Natural killer cell (primary cell): ENCODE measurements at places on chromosomes 7 and 10.

GRCh38 chr7:40197527-40197926 lies 62.7 kb downstream of the SUGCT start:
- no peak overlapping the region for H3K27ac ChIP-seq
- H3K4me3 ChIP-seq: no peak overlapping the region
- no peaks in the 10 kb centered on the region for H3K27me3 ChIP-seq
- H3K4me1 ChIP-seq: no peaks in the 10 kb centered on the region

GRCh38 chr10:124289851-124290795 lies 128.6 kb downstream of the OAT start:
- H3K4me1 ChIP-seq: peaks cover 31% of the 10 kb centered on the region
- H3K36me3 ChIP-seq: no peaks in the 10 kb centered on the region
- no peaks in the 10 kb centered on the region for H3K27me3 ChIP-seq
- DNase-seq: no peak

DNA sequence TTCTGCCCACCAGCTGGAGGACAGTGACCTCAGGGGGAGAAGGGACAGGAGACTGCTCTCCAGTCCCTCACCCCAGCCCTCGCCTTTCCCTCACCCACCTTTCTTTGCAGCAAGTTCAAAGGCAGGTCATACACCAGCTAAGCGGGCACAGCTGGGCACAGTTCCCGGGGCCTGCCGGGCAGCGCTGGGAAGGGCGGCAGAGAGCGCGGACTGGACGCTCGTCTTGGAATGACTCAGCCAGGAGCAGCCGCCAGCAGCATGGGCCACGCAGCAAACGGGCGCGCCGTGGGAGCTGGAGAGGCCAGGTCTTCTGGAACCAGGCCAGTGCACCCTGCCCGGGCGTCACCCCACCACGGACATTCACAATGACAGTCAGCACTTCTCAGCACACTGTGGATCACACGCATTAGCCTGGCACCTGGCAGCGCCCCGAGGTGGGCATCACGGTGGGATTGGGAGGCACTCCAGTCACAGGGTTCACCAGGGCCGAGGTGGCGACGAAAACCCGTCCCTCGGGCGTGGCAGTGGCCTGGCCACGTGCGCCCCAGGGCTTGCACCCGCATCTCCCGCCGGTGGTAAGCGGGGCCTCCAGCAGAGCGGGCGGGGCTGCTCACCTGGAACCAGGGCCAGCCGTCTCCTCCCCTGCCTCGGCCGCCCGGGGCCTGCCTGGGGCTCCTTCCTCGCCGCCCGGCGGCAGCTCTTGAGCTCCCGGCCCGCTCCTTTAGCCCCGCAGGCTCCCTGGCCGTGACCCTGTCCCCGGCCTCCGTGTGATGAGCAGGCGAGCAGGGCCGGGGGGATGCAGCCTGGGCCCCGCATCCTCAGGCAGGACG lies 29.0 kb upstream of the WDFY4 start:
- peaks cover 8% of the 10 kb centered on the region for H3K27me3 ChIP-seq
- no peak overlapping the region for H3K27ac ChIP-seq
- peak overlapping the region; percentile 24 for H3K4me3 ChIP-seq
- peaks cover 17% of the 10 kb centered on the region for H3K4me1 ChIP-seq

DNA sequence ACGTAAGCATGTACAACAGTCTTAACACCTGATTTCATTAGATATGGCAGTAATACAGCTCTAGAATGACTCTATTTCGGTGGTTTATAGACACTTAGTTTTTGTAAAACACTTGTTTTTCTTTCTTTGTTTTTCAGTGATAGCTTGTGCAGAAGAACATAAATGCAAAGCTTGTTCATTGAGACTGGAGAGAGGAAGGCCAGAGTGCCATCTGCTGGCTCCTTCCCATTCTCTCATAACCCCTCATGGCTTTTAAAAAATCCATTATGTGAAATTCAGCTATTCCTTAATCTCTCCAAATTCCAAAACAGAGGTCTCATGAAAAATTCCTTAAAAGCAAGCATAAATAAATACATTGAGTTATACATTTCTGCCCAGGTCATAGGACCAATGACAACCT lies 76.3 kb downstream of the CACNB2 start:
- no peaks in the 10 kb centered on the region for H3K36me3 ChIP-seq
- DNase-seq: no peak
- H3K4me1 ChIP-seq: no peaks in the 10 kb centered on the region
- H3K4me3 ChIP-seq: no peak overlapping the region
- H3K27ac ChIP-seq: no peak overlapping the region

DNA sequence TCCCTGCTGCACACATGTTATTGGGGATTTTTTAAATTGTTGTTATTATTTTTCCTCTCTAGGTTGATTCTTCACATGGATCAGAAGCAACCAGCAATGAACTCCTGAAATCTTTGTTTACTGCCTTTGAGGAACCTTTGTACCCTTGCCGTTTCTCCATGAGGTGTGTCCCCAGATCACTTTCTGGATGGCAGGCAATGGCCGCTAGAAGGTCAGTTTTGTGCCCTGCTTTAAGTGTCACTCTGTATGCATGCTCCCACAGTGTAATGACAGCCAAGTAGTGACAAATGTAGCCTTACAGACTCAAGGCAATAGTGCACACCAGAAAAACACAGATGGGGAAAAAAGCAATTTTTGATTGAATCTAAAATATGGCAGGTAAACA lies 47.7 kb upstream of the NRP1 start:
- DNase-seq: no peak
- no peak overlapping the region for H3K27ac ChIP-seq
- H3K4me3 ChIP-seq: no peak overlapping the region
- no peaks in the 10 kb centered on the region for H3K36me3 ChIP-seq
- H3K4me1 ChIP-seq: no peaks in the 10 kb centered on the region
- no peaks in the 10 kb centered on the region for H3K27me3 ChIP-seq

DNA sequence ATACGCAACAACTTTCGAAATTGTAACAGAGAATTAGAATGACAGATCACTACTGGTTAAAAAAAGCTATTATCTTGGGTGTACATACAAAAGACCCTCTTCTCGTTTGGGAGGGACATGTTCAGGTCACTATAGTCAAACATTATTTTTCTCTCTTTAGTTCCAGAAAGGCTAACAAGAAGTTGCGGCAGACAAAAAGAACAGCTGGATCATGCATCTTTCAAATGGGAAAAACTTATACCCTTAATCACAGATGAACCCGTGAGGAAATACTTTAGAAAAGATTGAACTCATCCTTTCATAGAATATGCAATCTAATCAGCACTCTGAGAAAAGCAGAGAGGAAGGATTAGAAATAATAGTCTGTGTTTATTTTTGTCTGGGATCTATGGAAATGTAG lies 72.5 kb downstream of the EVX1 start:
- H3K4me1 ChIP-seq: no peaks in the 10 kb centered on the region
- no peak for DNase-seq
- H3K27me3 ChIP-seq: peaks cover 3% of the 10 kb centered on the region
- no peak overlapping the region for H3K27ac ChIP-seq
- no peaks in the 10 kb centered on the region for H3K36me3 ChIP-seq
- H3K4me3 ChIP-seq: no peak overlapping the region

DNA sequence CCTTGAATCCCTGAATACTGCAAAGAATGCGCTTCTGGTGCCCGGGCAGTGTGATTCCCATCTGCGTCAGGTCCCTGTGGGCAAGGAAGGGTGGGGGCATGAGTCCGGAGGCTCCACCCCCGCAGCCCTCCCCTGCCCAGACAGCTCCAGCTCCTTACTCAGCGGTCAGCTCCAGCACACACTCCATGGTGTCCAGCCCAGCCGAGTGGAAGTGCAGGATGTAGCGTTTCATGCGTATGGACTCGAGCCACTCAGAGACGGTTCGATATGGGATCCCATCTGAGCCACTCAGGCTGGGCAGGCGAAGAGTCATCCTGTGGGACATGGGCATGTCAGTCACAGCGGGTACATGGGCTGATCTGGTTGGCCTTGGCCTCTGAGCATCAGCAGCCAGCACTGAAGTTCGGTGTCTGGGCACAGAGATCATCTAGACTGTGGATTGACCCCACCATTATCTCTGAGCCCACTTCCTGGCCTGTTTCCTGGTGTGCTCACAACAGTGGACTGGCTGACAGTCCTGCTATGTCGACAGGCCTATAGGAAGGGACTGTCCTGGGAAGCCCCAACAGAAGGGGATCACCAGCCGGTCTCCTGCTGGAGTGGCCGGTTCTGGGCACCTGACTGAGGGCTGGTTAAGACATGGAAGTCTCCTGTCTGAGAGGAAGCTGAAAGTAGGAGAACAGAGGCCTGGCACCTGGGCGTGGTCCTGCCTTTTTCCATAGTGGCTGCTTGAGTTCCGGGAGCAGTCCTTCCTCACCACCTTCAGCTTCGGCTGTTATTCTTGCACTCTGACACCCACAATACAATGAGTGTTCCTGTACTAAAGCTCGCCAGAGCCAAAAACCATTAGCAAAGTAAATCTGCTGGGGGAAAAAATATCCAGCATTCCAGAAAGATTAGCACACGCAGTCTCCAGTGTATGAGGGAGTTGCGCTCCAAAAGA lies 10.6 kb downstream of the ZYX start:
- H3K4me1 ChIP-seq: peaks cover 20% of the 10 kb centered on the region
- DNase-seq: no peak
- no peaks in the 10 kb centered on the region for H3K27me3 ChIP-seq
- no peak overlapping the region for H3K4me3 ChIP-seq

DNA sequence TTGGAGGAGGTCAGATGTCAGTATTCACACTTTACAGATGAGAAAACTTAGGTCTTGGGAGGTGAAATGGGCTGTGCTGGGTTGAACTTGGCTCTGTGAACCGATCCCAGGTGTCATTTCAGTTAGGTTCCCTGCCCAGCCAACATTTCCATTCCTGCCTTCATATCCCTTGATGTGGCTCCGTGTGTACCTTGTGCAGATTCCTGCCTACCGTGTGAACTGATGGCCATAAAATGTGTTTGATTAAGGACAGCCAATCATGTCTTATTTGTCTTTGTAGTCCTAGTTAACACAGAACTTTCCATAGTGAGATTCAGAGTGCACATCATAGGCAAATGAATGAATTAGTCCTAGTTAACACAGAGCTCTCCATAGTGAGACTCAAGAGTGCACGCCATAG lies 101.0 kb upstream of the GATA3 start:
- no peaks in the 10 kb centered on the region for H3K27me3 ChIP-seq
- no peak for DNase-seq
- H3K27ac ChIP-seq: no peak overlapping the region
- no peak overlapping the region for H3K4me3 ChIP-seq

GRCh38 chr10:119412244-119413092 lies 130.1 kb downstream of the RGS10 start:
- no peaks in the 10 kb centered on the region for H3K36me3 ChIP-seq
- DNase-seq: no peak
- no peaks in the 10 kb centered on the region for H3K4me1 ChIP-seq
- H3K27ac ChIP-seq: no peak overlapping the region
- no peaks in the 10 kb centered on the region for H3K27me3 ChIP-seq
- no peak overlapping the region for H3K4me3 ChIP-seq

DNA sequence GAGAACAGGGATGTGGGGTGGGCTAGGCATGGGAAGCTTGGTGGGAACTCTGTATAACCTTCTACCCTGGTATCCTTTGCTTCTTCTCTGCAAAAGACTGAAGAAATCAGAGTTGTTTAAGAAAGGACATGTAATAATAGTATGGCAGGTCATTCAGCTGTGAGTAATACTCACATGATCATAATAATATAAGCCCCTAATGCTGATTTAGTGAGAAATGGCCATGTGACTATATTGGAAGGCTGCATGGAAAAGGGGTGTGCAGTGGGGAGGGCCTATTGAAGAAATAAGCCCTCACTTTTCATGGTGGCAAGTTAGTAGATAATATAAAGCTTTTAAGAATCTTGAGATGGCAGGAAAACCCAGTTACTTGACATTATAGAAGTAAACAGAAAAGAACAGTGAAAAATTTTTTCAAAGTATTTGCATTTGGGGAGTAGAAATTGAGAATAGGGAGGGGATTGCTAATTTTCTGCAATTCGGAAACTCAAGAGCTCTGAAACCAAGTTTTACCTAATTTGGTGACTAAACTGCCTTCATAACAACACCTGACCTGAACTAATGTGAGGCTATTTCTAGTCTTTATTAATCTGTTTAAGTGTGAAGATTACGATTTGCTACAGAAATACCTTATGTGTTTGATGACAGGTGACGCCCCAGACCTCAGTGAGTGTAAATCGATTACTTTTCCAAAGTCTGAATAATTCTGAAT lies 44.4 kb downstream of the ATXN7L1 start:
- DNase-seq: no peak
- H3K4me1 ChIP-seq: peaks cover 7% of the 10 kb centered on the region
- no peak overlapping the region for H3K4me3 ChIP-seq
- no peaks in the 10 kb centered on the region for H3K36me3 ChIP-seq

GRCh38 chr10:79014796-79015195 lies 54.0 kb upstream of the ZMIZ1 start:
- no peak for DNase-seq
- no peak overlapping the region for H3K27ac ChIP-seq
- H3K4me1 ChIP-seq: no peaks in the 10 kb centered on the region
- no peak overlapping the region for H3K4me3 ChIP-seq
- H3K36me3 ChIP-seq: no peaks in the 10 kb centered on the region

- H3K27me3 ChIP-seq: no peaks in the 10 kb centered on the region
- H3K4me1 ChIP-seq: no peaks in the 10 kb centered on the region
- no peak for DNase-seq
- no peak overlapping the region for H3K4me3 ChIP-seq
Measured at GRCh38 chr10:25682203-25682851, 251.7 kb upstream of the MYO3A start.

DNA sequence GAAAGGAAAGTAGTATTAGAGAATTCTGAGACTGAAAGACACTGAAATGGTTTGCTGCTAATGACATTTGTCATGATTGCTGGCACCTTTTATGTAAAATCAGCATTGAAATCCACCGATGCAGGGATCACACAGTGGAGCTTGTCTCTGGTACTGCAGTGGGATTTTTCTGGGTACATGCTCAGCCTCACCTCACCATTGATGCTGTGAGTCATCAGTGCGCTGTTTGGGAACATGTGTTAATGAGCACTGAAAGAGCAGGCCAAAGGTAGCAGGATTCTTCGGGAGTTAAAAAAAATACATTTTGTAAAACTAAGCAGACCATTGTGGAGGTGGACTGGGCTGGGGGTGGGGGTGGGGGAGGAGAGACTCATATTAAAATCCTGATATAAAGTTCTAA lies 174.9 kb downstream of the CREB5 start:
- DNase-seq: no peak
- no peak overlapping the region for H3K4me3 ChIP-seq
- no peak overlapping the region for H3K27ac ChIP-seq
- no peaks in the 10 kb centered on the region for H3K4me1 ChIP-seq
- no peaks in the 10 kb centered on the region for H3K27me3 ChIP-seq
- no peaks in the 10 kb centered on the region for H3K36me3 ChIP-seq

DNA sequence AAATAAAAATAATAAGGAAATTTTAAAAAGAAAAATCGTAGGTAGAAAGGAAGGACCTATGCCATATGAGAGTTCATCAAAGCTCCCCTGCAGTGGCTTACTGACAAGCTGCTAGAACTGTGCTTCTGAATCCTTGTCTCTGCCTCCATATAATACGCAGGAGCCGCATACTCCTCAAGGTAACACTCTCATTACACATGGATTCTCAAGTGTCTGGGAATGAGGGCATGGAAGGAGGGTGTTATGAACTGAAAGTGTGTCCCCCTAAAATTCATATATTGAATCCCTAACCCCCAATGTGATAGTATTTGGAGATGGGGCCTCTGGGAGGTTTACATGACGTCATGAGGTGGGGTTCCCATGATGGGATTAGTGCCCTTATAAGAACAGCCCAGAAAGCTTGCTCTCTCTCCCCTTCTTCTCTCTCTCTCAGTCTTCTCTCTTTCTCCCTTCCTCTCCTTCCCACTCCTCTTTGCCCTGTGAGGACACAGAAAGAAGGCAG lies 35.2 kb downstream of the CREB3L2 start:
- DNase-seq: no peak
- no peak overlapping the region for H3K27ac ChIP-seq

GRCh38 chr7:128947854-128948253 lies 10.1 kb downstream of the IRF5 start:
- H3K4me3 ChIP-seq: no peak overlapping the region
- H3K36me3 ChIP-seq: peaks cover 47% of the 10 kb centered on the region
- H3K4me1 ChIP-seq: peaks cover 10% of the 10 kb centered on the region
- no peak overlapping the region for H3K27ac ChIP-seq
